Tibial nerve (tissue), 4 donors: ENCODE measurements at places on chromosomes 7 and 10. TPM values are rescaled to one million over a fixed set of nuclear protein-coding genes. Genes with fewer than 3 reads are reported as not detected.
A peak's percentile ranks its signal among the peaks of the same experiment; 100 is the strongest.

GRCh38 chr10:97801422-97801821, 29.6 kb upstream of the SFRP5 start:
- DNase-seq = no peak
- no peak overlapping the region for H3K4me3 ChIP-seq
- H3K27me3 ChIP-seq = no peaks in the 10 kb centered on the region
- no peaks in the 10 kb centered on the region for H3K36me3 ChIP-seq
- H3K27ac ChIP-seq = peak overlapping the region; percentile 34
- H3K4me1 ChIP-seq = peaks cover 15% of the 10 kb centered on the region

- H3K4me3 ChIP-seq = no peak overlapping the region
- DNase-seq = no peak
- no peaks in the 10 kb centered on the region for H3K36me3 ChIP-seq
- no peaks in the 10 kb centered on the region for H3K27me3 ChIP-seq
Measured at GRCh38 chr7:19674266-19674960, 34.4 kb downstream of the POLR1F start.

DNA sequence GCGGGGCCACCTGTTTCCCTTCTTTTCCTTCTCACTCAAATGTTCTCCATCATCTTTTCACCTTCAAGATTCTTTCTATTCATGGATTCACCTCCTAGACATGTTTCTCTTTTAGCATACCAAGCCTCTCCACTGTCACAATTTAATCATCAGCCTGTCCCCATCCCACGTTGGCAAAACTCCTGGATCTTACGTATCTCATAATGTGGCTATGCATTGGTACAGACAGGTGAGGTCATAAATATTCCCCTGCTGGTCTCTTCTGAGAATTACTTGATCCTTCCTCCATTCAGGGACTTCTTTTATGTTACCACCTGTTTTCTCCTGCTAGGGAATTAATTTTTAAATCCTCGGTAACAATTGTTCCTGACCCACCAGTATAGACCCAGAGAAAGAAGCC, 262.6 kb upstream of the NEBL start:
- H3K4me3 ChIP-seq = no peak overlapping the region
- H3K27ac ChIP-seq = no peak overlapping the region
- H3K4me1 ChIP-seq = no peaks in the 10 kb centered on the region
- H3K27me3 ChIP-seq = no peaks in the 10 kb centered on the region
- no peak for DNase-seq

GRCh38 chr10:126090911-126091728, 194.8 kb downstream of the FANK1 start:
- no peak overlapping the region for H3K4me3 ChIP-seq
- no peaks in the 10 kb centered on the region for H3K36me3 ChIP-seq
- no peak overlapping the region for H3K27ac ChIP-seq
- no peak for DNase-seq
- no peaks in the 10 kb centered on the region for H3K4me1 ChIP-seq

GRCh38 chr10:92740762-92741161, 51.0 kb downstream of the HHEX start:
- H3K4me3 ChIP-seq = no peak overlapping the region
- no peaks in the 10 kb centered on the region for H3K36me3 ChIP-seq
- no peaks in the 10 kb centered on the region for H3K4me1 ChIP-seq
- no peak for DNase-seq
- H3K27ac ChIP-seq = no peak overlapping the region

GRCh38 chr10:122730238-122730637, 30.6 kb upstream of the C10orf120 start:
- no peaks in the 10 kb centered on the region for H3K27me3 ChIP-seq
- H3K27ac ChIP-seq = no peak overlapping the region
- H3K4me1 ChIP-seq = no peaks in the 10 kb centered on the region

- peaks cover 2% of the 10 kb centered on the region for H3K27me3 ChIP-seq
- no peak overlapping the region for H3K4me3 ChIP-seq
- DNase-seq = no peak
- no peaks in the 10 kb centered on the region for H3K36me3 ChIP-seq
- H3K27ac ChIP-seq = no peak overlapping the region
- H3K4me1 ChIP-seq = peaks cover 7% of the 10 kb centered on the region
Measured at GRCh38 chr10:48602401-48603135, 2.3 kb downstream of the ARHGAP22 start.

DNA sequence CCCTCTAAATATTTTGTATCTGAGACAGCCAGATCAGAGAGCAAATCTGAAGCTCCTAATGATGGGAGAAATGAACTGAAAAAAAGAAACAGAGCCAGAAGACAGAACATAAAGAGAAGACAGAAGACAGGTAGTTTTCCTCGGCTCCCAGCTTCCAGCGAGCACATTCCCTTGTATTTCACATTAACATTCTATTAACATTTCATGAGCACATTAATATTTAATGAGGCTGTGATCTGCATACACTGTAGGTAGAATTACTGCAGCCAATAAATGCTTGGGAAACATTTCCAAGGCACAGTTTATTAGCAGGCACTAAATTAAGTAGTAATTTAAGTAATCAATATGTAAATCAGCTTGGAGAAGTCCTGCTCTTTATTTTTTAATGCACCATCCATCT, 349.9 kb downstream of the ELMO1 start:
- no peak overlapping the region for H3K27ac ChIP-seq
- no peaks in the 10 kb centered on the region for H3K36me3 ChIP-seq
- H3K4me3 ChIP-seq = no peak overlapping the region
- H3K27me3 ChIP-seq = no peaks in the 10 kb centered on the region

DNA sequence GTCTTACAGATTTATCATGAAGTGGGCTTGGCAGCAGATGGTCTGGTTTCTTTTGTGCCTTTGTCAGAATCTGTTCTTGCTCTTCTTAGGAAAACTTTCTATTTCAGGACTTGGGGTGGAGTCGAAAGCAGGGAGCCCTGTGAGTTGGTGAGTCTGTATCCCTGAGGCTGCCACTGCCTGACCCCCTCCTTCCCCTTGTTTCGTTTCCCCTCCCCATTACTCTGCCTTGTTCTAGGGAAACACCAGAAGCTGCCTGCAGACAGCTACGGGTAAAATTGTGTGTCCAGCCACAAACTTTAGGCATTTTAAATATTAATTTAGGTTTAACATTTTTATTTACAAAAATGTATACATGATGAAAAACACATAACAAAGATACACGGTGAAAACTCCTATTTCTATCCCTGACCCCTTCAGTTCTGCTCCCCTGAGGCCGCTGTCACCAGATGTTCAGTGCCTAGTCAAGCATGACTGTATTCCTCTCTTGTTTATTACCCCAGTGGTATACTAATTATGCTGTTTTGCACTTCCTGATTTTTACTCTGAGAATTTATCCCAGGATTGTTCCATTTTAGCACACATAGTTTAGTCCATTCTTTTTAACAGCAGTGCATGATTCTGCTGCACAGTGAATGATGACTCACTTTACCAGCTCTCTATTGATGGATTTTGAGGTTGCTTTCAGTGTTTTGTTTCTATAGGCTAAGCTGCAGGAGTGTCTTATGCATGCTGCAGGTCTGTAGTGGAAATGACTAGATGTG, 9.1 kb downstream of the TSPAN14 start:
- no peak overlapping the region for H3K4me3 ChIP-seq
- H3K36me3 ChIP-seq = no peaks in the 10 kb centered on the region
- peak overlapping the region; percentile 93 for H3K27ac ChIP-seq
- DNase-seq = no peak
- H3K4me1 ChIP-seq = peaks cover 100% of the 10 kb centered on the region

DNA sequence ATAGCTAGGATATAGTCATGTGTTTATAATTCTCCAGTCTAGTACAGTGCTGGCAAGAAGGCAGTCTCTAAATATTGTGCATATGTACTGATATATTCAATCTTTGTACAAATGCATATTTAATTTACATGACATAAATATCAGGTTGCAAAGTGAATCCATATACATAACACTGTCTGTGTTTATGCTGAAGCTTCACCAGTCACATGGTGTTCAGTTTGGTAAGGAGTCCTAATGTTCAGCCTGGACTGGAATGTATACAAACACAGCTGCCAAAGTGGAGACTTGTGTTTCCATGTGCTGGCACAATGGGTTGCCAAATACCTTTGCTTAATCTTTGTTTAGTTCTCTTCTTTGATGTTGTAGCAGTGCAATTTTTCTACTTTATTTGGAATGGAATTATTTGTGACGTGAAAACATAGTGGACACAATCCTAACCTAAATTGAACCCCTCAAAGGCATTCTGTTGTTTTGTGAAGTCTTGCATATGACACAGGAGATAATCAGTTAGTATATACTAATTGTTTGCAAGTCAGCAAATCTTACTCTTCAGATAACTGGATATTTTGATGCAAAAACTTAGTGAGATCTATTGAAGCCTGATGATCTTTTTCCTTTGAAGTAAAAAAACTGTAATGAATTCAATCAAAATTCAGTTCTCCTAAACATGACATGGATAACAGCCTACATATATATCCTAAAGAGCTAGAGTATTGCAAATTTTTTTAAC, 17.3 kb upstream of the ARL4A start:
- no peaks in the 10 kb centered on the region for H3K4me1 ChIP-seq
- no peak overlapping the region for H3K4me3 ChIP-seq
- no peak for DNase-seq
- H3K27ac ChIP-seq = no peak overlapping the region

DNA sequence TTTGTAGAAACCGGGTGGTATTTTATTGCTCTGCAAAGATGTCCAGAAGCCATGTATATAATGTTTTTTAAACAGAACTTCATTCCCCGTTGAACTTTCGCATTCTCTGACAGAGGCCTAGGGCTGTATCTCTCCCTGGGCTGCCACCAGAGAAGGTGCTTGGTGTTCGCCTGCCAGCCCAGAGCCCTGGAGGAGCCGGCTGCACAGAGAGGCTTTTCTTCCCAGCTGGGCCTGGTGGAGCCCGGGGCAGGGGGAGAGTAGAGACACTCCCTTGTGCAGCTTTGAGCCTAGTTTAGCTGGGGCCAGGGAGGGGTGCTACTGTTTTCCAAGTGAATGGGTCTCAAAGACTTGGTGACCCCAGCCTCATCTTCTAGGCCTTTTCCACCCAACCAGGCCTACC, 13.6 kb upstream of the TRIM8 start:
- no peak overlapping the region for H3K4me3 ChIP-seq
- no peaks in the 10 kb centered on the region for H3K27me3 ChIP-seq
- H3K36me3 ChIP-seq = no peaks in the 10 kb centered on the region
- H3K4me1 ChIP-seq = peaks cover 84% of the 10 kb centered on the region
- peak overlapping the region; percentile 95 for H3K27ac ChIP-seq
- DNase-seq = no peak

DNA sequence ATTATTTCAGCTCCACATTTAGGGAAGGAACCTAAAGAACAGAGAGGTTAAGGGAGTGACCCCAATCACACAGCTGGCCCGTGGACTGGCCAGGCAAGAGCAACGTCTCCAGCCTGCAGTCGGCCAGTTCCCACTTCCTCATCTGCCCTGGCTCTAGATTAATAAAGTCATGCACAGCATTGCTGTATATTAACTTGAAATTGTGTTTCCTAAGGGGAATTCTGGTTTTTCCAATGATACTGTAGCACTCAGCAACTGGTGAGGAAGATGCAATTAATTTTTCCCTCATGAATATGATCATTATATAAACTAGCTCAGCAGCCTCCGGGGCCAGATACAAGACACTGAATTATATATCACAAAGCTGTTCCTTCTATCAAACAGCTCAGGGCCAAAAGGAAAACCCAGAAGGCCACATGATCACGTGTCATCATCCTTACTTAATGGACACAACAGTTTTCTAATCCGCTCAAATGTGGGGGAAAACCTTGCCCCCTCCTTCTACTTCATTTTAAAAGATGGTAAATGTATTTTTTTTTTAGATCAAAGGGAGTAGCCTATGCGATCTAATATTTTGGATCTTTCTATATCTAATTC, 295.3 kb upstream of the PRKCQ start:
- H3K36me3 ChIP-seq = no peaks in the 10 kb centered on the region
- no peak overlapping the region for H3K27ac ChIP-seq
- DNase-seq = no peak
- no peak overlapping the region for H3K4me3 ChIP-seq

DNA sequence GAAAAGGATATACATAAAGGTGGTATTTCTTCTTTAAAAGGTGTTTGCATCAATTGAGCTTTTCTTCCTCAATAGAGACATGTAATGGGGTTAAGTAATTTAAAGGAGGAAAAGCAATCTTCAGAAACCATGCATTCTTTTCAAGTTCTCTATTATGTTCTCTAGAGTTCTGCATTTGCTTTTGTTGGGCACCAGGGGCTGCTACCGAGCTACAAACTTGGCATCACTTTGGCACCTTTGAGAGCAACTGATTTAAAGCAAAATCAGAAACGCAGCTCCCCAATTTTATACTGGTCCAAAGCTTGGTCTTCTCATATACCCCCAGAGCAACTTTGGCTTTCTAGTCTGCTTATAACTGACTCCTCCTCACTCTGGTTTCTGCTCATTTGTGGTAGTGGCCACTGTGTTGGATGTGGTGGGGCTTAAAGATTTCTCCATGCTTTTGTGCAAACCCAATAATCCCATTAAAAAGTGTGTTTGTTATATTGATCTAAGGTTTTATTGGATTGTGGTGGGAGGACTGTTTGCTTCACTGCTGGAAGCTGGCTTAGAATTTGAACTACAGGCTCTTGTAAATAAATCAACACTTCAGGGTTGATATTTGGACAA, 712.1 kb downstream of the PHTF2 start:
- no peak for DNase-seq
- H3K36me3 ChIP-seq = no peaks in the 10 kb centered on the region
- H3K27ac ChIP-seq = no peak overlapping the region
- no peaks in the 10 kb centered on the region for H3K27me3 ChIP-seq
- H3K4me1 ChIP-seq = no peaks in the 10 kb centered on the region

DNA sequence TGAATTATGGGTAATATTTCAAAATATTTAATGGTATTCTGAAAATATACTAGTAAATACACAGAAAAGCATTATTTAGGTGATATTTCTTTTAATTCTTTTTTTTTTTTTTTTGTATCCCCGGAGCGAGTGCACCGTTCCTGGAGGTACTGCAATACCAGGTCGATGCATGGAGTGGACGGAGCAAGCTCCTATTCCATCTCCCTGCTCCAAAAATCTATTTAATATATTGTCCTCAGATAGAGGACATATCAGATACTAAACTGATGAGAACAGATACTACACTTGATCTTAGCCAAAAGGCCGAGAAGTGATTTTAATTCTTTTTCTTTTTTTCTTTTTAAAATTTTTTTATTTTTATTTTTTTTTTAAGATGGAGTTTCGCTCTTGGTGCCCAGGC, 10.8 kb downstream of the BTRC start:
- H3K4me3 ChIP-seq = no peak overlapping the region
- no peak for DNase-seq
- H3K36me3 ChIP-seq = no peaks in the 10 kb centered on the region
- H3K27me3 ChIP-seq = no peaks in the 10 kb centered on the region

GATA3 gene
- total RNA-seq = not detected

LRRC61 gene
- 7.9 TPM for total RNA-seq

DNA sequence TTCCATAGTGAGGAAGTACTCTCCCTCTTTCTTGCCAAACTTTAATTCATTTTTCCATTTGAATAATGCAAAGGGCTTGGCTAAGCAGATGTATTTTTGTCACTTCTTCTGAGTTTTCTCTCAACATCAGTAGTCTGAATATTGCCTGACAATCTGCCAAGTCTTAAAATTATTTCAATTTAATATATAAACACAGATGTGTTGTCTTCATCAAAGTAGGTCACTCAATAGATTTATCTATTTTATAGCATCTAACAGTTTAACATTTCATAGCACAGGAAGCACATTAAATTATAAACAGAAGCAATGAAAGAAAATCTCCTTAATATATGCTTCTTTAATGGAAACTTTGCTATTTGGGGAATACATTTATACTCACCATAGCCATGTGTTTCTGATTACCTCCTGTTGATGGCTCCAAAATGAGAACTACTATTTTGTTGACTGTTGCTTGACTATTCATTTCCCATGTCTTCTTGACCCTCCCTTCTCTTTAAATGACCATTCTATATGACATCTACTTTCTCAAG, 4.5 kb downstream of the CPED1 start:
- H3K27ac ChIP-seq = no peak overlapping the region
- peaks cover 11% of the 10 kb centered on the region for H3K4me1 ChIP-seq
- no peak overlapping the region for H3K4me3 ChIP-seq
- no peaks in the 10 kb centered on the region for H3K27me3 ChIP-seq

DUS4L gene
- total RNA-seq = 9.6 TPM

INTS1 gene
- total RNA-seq = 81.6 TPM
